ENCODE measurements at places on chromosomes 2 and 18. TPM values are rescaled to one million over a fixed set of nuclear protein-coding genes. Genes with fewer than 3 reads are reported as not detected.

Gene STEAP3
- 13.9 TPM for total RNA-seq

Gene ERBB4
- total RNA-seq = not detected

Gene MATN3
- 0.81 TPM for total RNA-seq

Gene CCDC141
- total RNA-seq = not detected

Gene OTOF
- total RNA-seq = not detected

GRCh38 chr2:152166633-152167032, 8.9 kb downstream of the STAM2 start:
- DNase-seq = no peak

GRCh38 chr2:23513872-23514793, 129.2 kb downstream of the KLHL29 start:
- peak; percentile 5 for DNase-seq

DNA sequence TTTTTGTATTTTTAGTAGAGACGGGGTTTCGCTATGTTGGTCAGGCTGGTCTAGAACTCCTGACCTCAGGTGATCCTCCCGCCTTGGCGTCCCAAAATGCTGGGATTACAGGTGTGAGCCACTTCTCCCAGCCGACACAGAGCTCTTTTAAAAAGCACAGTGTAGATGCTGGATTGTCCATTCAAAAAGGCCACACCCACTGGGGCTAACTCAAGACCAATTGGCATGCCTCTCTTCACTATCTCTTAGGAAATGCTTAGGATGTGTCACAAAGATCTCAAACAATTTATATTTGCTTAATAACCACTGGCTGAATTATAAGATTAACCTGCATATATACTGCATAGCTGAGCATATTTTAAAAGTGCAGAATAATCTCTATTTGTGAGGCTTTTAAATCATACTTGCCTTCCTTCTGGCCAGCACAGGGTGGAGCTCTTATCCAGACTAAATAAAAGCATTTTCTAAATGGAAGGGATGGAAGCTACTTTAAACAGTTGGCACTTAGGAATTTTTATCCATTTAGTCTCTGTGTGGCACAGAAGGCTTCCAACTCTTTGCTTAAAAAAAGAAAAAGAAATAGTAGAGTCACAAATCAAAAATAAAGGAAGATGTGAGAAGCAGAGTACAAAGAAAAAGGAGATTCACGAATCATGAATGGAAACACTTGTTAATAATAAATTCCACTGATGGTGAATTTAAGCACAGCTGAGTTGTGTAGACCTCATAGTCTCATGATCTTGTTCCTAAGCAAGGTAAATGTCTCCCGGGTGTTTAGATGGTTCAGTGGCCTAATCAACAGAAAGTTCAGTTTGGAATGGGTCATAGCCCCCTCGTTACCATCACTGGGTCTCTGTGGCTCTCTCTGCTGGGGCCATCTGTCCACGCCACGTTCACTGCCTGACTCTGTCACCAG, 22.4 kb downstream of the CRYGD start:
- peak; percentile 49 for DNase-seq

DNA sequence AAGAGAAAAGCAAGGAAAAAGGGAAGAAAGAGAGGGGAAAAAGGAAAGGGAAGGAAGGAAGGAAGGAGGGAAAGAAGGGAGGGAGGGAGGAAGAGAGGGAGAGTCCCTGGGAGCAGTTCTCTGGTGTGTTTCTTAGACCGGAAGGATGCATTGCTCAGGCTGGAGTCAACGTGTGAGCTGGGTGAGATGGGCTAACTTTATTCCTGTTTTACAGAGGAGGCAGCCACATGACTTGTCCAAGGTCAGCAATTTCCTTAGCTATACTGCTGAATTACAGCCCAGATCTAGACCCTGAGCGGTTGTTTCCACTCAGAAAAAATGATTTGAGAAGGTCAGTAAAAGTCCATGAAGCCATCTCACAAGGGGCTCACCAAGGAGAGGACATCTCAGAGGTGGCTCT, 86.6 kb upstream of the APCDD1 start:
- DNase-seq = no peak

Measured in M059J (cell line).